ENCODE measurements at places on chromosomes 5 and 9. TPM values are rescaled to one million over a fixed set of nuclear protein-coding genes. Genes with fewer than 3 reads are reported as not detected.

DNA sequence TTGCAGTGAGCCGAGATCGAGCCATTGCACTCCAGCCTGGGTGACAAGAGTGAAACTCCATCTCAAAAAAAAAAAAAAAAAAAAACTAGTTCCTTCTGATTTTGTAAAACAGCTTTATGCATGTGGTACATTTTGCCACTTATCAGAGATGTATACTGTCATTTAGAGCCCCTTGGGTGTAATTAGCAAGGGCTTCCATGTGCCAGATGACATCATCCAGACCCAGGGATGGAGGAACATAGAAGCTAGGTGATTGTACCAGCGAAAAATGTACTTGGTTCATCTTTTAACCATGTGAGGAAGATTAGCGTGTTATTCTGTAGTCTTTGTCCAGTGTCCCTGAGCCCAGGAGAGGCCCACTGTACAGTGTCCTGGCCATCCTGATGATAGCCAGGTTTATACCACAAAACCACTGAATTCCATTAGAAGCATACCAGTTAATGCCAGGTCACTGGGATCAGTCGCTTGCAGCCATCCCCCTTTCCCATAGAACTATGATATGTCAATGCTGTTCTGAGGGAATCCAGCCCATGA lies 239.3 kb upstream of the SGCD start:
- DNase-seq: no peak

DNA sequence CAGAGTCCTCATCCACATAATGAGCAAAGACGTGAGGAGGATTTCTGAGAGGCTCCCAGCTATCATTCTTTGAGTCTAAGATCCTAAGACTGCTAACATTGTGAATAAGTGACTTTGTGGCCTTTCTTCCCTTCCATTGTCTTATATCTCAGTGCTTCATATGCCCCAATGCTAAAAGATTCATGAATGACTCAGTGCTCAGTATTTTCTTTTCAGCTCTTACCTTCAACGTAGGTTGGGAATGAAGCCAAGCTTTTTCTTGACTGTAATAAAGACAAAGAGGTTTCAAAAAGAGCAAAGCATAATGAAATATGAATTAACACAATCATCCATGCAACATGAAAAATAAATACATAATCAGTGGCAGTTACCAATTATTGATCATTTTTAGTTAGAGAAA lies 146.4 kb downstream of the ENTREP1 start:
- no peak for DNase-seq

DNA sequence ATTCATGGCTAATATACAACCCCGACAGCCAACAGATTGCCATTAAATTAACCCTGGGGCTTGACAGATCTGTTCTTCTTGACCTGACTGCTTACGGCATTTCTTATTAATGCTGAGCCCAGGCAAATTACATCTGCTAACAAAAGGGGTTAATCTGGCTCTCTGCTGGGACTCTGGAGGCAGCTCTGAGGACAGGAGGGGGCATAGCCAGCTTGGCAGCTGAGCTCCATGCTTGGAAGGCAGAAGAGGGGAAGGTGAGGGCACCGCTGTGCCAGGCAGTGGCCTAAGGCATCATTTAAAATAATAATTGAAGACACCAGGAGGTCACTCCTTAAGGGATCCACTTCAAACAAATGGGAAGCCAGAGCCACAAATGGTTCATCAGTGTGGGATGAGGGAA lies 126.0 kb upstream of the GPR151 start:
- DNase-seq: no peak

GRCh38 chr5:137575211-137575610 lies 76.1 kb upstream of the SPOCK1 start:
- DNase-seq: no peak

The LECT2 gene
- not detected for total RNA-seq

The PNPLA7 gene
- 9.0 TPM for total RNA-seq
